ENCODE measurements at places on chromosomes 16 and 17.

- DNase-seq, result no peak
Measured at GRCh38 chr17:39270923-39271322, 45.2 kb upstream of the STAC2 start.

DNA sequence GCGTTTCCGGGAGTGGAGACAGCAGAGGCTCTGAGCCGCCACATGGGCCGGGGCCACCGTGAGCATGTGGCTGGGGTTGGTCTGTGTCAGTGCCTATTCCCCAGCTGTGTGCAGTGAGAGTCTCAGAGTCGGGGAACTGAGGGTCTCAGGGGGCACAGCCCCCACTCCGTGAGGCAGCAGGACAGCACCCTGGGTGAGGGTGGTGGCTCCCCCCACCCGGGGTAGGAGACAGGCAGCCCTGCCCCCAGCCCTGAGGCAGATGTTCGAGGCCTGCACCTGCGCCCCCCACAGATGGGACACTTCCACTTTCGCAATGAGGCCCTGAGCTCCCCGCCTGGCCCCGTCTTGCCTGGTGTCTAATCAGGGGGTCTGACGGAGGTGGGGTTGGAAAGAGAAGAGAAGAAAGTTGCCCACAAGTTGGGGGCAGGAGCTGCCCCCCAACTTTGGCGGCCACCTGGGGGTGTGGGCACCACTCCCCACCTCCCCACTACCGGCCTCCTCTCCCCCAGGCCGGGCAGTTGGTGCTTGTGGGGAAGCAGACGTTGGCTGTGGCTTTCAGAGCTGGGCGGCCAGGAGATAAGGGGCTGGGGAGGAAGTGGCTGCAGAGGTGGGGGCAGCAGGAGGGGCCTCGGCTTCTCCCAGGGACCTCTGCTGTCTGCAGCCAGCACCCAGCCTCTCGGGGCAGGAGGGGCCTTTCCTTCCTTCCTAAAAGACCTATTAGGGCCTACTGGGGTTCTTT is 1.8 kb upstream of the CBFA2T3 start:
- no peak for DNase-seq

DNA sequence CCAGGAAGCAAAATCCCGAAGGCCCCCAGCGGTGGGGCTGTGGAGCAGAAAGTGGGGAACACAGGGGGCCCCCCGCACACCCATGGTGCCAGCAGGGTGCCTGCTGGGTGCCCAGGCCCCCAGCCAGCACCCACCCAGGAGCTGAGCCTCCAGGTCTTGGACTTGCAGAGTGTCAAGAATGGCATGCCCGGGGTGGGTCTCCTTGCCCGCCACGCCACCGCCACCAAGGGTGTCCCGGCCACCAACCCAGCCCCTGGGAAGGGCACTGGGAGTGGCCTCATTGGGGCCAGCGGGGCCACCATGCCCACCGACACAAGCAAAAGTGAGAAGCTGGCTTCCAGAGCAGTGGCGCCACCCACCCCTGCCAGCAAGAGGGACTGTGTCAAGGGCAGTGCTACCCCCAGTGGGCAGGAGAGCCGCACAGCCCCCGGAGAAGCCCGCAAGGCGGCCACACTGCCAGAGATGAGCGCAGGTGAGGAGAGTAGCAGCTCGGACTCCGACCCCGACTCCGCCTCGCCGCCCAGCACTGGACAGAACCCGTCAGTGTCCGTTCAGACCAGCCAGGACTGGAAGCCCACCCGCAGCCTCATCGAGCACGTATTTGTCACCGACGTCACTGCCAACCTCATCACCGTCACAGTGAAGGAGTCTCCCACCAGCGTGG is 6.5 kb downstream of the CBX2 start:
- no peak for DNase-seq

- DNase-seq, result no peak
Measured at GRCh38 chr16:65773301-65773874, 593.1 kb upstream of the CDH5 start.

DNA sequence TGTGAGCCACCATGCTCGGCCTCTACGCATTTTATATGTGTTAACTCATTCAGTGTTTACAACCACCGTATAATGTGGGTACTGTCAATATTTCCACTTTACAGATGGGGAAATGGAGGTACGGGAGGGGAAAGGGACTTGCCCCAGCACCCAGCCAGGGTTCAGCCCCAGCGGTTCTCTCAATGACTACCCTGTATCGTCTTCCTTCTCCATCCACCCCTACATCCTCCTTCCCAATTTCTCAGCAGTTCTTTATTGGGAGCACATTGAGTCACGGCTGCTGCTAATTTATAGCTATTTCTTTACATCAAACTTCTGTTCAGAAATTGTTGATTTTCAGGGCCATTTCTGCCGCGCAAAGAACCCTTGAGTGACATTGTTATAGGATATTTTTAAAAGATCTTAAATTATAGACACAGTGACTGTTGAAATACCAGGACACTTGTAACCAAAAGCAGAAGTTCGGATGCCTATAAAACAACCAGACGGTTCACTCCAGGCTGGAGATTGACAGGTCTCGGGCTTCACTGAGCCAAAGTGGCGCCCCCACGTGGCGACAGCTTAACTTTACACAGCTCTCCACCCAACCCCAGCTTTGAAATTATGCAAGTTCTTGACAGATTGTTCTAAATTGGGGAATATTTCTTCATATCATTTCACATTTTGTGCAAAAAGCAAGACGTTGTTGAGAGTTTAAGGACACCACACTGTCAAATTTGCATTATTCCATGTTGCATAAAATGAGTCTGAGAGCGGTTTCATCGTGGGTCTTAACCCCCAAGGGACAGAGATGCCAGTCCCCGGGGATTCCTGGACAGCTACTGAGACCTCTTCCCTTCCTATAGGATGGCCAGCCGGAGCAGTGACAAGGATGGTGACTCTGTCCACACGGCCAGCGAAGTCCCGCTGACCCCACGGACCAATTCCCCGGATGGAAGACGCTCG is 11.8 kb downstream of the SYT17 start:
- DNase-seq, result no peak
